ENCODE measurements at places on chromosomes 2 and 18.

DNA sequence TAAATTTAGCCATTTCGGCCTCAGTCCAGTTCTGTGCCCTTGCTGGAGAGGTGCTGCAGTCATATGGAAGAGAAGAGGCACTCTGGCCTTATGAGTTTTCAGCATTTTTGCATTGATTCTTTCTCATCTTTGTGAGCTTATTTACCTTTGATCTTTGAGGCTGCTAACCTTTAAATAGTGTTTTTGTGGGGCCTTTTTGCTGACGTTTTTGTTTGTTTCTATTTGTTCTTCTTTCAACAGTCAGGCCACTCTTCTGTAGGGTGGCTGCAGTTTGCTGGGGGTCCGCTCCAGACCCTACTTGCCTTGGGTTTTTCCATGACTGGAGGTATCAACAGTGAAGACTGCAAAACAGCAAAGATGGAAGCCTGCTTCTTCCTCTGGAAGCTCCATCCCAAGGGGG, 1951.7 kb upstream of the LRRTM1 start:
- DNase-seq = no peak

DNA sequence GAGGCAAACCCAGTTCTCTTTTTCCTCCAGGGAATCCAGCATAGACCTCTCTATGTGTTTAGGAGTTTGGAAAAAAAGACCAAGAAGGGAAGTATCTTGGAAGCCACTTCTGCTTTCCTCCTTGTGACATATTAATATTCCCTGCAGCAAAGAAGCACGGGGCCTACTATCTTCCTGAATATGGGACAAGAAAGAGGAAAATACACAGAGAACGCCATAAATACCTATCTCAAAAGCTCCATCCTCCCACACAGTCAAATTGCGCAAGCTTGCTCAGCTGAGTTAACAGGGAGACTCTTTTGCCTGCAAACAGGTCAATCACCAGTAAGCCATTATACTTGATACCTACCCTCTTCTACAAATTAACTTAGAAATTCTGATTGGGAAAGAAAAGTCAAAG, 16.7 kb upstream of the RAPH1 start:
- no peak for DNase-seq

DNA sequence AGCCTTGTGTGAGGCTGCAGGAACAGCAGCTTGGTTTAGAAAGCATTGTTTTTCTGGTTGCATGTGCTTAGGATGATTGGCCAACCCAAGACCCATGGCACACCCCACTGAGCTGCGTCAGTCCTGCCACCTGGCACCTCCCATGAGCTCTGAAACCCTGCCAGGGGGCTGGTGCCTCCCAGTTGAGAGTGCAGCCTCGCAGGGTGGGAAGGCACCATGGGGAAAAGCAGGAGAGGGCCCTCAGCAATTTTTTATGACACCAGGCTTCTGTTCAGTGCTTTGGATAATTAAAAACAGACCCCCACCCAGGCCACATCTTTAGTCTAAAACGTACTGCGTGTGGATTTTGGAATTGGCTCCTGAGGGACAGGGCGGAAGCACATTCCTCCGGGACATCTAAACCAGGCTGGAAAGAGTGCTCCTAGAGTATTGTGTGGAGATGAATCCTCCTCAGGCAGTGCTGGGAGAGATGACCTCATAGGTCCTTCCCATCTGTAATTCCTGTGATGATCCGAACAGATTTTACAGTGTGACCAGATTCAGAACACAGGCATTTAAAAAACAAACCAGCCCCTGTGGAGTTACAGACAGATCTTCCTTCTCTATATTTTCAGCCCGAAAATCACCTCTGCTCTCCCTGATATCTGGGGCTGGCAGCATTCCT, 438.3 kb downstream of the ZNF521 start:
- no peak for DNase-seq

- no peak for DNase-seq
These were observed 298.6 kb downstream of the AGPS start for GRCh38 chr2:177691177-177691576.

DNA sequence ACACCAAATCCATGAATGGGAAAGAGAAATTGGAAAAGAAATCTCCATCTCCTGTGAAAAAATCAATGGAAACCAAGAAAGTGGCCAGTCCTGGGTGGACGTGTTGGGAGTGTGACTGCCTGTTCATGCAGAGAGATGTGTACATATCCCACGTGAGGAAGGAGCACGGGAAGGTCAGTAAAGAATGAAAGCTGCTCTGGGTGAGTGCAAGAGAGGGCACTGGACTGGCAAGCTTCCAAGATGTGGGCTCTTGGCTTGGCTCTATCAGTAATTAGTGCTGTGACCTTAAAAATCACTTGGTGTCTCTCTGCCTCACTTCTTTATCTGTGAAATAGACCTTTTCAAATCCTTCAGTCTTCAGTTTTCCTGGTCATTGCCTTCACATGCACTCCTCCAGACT, 89.0 kb downstream of the ZNF532 start:
- DNase-seq = no peak

GRCh38 chr2:231464576-231465540, 574 bp upstream of the NCL start:
- DNase-seq = peak; percentile 98

- DNase-seq = no peak
These were observed 3.7 kb downstream of the D2HGDH start for GRCh38 chr2:241738040-241738686.

- no peak for DNase-seq
These were observed 183.8 kb upstream of the ZC3H15 start for GRCh38 chr2:186302263-186302662.

- no peak for DNase-seq
These were observed 2.3 kb upstream of the FZD7 start for GRCh38 chr2:202031246-202031951.

- DNase-seq = peak; percentile 5
These were observed 793.1 kb downstream of the ERBB4 start for GRCh38 chr2:211745295-211746097.

DNA sequence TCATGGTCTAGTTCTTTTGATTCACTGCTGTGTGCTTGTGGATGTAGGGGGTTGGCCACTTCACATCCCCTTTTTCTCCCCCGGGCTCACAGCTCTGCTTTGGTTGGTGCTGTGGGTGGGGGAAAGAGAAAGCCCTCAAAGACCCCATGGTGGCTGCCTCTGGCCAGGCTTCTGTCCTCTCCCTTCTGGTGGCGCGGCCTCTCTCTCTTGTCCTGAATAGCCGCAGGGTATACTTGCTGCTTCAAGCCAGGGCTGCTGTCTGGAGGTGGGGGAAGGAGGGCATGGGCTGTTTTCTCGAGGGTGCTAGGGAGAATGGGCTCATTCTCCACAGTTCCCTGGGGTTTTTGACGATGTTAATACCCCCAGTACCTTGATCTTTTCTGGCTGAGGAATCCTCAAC, 53.9 kb downstream of the IL1R2 start:
- DNase-seq = no peak

GRCh38 chr2:80323610-80324009, 19.1 kb upstream of the LRRTM1 start:
- DNase-seq = no peak

DNA sequence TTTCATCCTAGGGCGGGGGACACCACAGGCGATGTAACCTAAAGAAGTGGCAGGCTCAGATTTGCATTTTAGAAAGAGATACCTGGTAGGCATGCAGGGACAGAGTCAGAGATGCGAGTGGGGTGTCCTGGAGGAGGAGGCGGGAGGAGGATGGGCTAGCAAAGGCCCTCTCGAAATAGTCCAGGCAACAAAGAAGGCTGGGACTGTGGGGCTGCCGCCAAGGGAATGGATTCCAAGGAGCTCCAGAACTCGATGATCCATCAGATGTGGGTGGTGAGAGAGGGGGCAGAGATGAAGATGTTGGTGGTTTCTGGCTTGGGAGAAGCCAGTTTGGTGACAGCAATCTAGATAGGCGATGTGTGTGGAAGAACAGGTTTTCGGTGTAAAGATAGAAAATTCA, 12.5 kb upstream of the INPP5D start:
- no peak for DNase-seq

DNA sequence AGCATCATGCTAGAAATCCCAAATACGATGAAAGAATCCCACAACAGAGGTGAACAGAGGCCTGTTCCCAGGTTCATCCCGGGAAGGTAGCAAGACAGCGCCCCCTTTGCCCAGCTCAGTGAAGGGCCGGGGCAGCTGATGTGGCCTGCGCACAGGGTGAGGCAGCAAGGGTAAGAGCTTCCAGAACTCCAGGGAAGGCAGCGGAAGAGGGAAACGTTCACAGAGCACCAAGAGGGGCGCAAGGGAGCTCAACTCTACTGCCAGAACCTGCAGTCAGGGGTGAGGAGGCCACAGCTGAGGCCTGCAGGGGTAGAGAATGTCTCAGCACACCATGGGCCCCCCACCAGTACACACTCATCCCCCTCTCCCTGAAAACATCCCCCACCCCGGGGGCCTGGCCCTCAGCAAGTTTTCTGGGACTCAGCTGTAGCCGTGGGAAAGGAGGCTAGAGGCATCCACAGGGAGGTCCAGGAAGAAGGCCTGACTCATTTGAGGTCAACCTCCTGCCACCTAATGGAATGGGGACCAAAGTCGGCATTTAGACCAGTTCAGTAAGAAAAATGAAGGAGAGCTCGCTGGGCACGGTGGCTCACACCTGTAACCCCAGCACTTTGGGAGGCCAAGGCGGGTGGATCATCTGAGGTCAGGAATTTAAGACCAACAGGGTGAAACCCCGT, 95.6 kb upstream of the ASAP2 start:
- DNase-seq = no peak

- DNase-seq = no peak
These were observed 17.0 kb downstream of the ARHGAP28 start for GRCh38 chr18:6746386-6746960.

DNA sequence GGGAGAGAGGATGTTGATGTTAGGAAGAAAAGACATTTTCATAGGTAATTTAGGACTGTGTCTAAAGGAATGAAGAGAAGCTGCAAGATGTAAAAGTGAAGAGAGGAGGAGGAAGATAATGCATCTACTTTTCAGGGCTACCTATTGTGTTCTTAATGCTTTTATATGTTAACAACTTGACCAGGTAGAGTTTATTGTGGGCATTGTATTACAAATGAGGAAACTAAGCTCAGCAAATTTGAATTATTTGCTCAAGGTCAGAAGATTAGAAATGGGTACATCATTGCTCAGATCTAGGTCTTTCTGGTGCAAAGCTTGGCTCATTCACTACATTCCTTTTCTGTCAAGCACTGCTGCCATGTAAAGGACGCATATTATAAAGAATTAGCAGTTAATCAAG, 441.7 kb downstream of the THSD7B start:
- DNase-seq = no peak

DNA sequence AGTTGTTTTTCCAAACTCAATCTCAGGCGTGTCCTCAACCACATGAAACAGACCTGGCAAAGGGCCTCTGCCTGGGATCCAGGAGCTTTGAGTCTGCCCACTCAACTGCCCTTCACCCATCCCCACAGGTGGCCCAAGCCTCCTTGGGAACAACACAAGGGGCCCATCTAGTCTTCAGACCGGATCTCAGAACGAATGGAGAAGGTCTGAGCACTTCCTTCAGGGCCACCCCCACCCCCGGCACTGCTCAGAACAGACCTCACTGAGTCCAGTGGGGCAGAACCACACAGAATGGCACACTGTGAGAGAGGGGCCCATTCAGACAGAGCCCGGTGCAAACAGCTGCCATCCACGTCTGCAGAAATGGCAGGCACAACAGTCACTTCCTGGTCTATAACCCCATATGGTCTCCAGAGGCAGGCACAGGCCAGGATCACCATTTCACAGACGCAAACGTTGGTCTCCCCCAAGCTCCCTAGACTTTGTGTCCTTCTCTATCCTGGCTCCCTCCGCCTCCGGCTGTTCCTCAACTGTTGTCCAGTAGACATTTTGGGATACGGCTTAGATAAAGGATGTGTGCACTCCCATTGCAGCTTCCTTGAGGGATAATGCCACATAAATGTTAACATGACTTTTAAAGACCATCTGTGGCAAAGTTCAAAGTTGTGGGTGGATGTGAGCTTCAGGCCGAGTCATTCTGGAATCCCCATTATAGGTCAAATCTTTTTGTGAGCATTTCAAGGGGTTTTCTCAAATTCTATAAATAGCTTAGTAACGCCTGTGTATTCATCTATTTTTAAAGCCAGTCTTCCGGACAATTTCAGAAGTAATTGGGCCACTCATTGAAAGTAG, 149.7 kb downstream of the SMAD7 start:
- DNase-seq = no peak

All from CD4-positive, alpha-beta T cell treated with Interleukin-12 subunit alpha and Interleukin-12 subunit beta, for 1 hour (primary cell).